ENCODE measurements at places on chromosomes 6 and 20.

DNA sequence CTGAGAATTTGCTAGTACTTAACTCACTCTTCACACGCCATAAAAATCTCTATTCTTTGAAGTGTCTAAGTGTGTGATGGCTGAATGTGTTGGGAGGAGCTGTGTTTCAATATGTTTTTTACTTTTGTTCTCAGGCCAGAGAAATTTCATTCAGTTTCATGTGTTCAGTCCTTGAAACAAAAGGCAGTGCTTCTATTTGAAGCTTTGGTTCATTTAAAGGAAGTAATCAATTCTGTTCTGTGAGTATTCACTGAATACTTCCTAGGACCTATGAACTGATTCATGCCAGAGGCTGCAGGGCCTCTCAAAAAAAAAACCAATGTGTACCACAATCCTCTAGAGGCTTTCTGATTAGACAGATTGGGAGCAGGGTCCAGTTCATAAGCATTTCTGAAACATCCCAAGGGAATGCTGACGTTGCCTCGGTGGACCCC lies 12.4 kb upstream of the F13A1 start:
- DNase-seq = no peak

- no peak for DNase-seq
Observed at GRCh38 chr6:131122007-131122406, 13.3 kb upstream of the AKAP7 start.

GRCh38 chr6:22656706-22657351 lies 87.5 kb downstream of the HDGFL1 start:
- DNase-seq = no peak

- DNase-seq = no peak
Observed at GRCh38 chr6:105184921-105185320, 5.1 kb upstream of the POPDC3 start.

- no peak for DNase-seq
Observed at GRCh38 chr20:37446286-37447032, 74.6 kb upstream of the NNAT start.

DNA sequence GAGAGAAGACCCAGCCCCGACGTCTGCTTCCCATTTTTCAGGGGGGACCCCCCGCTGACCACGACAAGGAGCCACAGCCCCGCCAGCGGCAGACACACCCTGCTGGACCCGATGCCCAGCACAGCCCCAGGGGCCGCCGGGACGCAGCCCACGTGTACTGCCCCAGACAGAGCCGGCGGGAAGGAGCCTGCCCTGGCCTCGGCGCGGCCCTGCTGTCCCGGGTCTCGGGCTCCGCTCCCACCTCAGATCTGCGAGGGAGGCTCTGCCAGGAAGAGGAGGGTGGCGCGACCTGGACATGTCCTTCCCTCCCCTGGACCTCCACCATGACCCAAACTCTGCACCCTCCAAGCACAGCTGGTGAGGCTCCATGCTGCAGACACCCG lies 54.7 kb downstream of the KCNQ2 start:
- DNase-seq = no peak

- no peak for DNase-seq
Observed at GRCh38 chr20:8932192-8933165, 136.4 kb upstream of the PLCB4 start.

GRCh38 chr20:28562510-28562898 lies 2695.0 kb upstream of the DEFB115 start:
- no peak for DNase-seq

GRCh38 chr20:38207621-38208020 lies 42.6 kb upstream of the TGM2 start:
- DNase-seq = no peak

DNA sequence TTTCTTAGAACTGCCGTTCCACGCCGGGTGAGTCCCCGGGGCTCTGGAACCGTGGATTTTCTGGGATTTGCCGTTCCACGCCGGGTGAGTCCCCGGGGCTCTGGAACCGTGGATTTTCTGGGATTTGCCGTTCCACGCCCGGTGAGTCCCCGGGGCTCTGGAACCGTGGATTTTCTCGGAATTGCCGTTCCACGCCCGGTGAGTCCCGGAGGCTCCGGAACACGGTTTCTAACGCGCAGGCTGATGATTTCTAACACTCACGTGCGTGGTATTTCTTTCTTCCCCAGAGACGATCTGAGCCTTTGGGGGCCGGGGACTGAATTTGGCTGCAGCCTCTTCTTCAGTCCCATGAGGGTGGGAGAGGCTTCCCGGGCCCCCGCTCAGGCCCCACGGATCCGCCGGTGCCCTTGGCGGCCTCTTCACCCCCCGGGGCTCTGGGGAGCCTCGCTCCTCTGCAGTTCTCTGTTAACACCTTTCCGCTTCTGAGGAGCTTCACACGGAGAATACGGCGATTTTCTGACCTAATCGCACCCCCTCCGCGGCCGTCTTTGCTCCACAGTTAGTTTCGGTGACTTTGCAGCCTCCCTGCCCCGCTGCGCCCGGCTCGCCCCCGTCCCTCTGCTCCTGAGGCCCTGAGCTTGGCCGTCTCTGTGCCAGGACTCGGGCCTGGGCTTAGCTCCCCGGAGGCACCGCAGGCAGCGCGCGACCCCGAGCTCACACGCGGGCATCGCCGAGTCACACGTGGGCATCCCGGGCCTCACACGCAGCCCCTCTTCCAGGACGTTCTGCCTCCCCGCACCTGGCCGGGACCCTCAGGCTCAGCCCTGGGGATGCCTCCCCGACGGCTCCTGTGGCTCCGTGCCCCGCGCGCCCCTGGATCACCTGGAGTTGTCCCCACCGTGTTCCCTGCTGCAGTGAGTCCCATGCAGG lies 7.2 kb upstream of the KIF25 start:
- DNase-seq = no peak

DNA sequence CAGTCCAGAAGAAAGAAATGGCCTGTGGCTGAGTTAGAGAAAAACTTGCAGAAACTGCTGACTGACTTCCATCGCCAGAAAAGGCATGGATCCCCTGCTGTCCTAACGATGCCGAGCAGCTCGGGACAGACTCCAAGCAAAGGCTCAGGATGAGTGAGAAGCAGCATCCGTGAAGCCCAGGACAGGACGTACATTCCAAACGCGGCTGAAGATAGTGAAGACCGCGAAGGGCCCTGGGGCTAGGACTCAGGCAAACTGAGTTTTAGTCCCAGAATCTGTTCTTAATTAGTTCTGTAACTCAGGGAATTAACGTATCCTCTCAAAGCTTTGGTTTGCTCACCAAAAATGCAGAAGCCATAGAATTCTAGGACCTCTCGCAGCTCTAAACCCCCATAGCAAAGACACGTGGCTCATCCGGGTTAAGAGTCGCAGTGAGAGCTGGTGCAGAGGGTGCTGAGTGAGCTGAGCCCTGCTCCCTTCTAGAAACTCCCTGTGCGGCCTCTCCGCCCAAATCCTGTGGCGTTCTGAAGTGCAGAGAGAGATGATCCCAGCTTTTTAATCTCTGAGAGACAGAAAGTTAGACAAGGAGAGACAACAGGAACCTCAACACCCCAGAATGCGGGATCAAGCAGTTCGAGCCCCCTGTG lies 132.9 kb upstream of the THBS2 start:
- DNase-seq = no peak

- no peak for DNase-seq
Observed at GRCh38 chr20:58073945-58074856, 154.3 kb downstream of the ANKRD60 start.

DNA sequence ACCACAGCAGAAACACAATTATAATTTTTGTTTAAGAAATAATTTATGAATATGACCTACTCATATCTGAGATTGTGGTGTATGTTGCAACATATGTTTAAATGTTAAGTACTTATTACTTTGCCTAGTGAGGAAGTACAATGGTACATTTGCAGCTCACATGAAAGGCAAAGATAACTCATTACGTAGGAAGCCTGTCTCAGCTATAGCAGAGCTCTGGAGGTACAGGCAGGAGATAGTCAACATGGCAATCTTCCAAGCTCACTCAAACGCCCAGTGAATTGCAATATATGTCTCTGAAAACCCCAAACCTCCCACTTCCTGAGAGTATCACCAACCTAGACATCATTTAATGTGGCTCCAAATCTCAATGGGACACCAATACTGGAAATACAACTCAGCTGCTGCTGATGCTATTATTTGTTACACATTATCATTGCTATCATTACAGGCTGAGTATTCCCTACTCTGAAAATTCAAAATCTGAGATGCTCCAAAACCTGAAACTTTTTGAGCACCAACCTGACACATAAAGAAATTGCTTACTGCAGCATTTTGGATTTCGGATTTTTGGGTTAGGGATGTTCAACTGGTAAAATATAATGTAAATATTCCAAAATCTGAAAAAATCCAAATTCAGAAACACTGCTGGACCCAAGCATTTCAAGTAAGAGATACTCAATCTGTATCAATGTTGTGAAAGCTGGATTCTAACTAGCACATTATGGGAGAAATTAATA lies 25.1 kb upstream of the GSTA4 start:
- DNase-seq = no peak

- no peak for DNase-seq
Observed at GRCh38 chr6:114100215-114100994, 129.5 kb upstream of the HDAC2 start.

GRCh38 chr6:157471895-157472686 lies 91.1 kb downstream of the ZDHHC14 start:
- no peak for DNase-seq
